ENCODE measurements at places on chromosomes 2 and 18.
A peak's percentile ranks its signal among the peaks of the same experiment; 100 is the strongest.

- DNase-seq = no peak
Measured at GRCh38 chr2:237162959-237163358, 77.3 kb downstream of the COPS8 start.

GRCh38 chr2:63488118-63488713, 100.1 kb downstream of the WDPCP start:
- DNase-seq = no peak

GRCh38 chr2:197324801-197325200, 14.2 kb upstream of the ANKRD44 start:
- no peak for DNase-seq

DNA sequence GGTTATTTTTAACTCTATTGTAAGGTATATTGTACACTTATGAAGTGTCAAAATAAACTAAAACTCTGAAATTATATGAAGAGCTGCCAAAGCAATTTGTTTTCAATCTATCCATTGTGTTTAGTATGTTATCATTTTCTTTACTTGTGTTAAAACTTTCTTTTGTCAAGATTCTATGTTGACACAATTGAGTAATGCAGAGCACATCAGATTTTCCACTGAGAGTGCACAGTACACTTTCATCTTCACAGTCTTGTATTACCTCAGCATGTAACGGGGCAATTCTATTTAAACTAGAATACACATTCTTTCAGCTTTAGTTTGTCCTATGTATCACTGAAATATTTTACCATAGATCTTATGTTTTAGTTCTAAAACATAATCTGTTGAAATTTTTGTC, 304.4 kb upstream of the ZC3H15 start:
- DNase-seq = no peak

DNA sequence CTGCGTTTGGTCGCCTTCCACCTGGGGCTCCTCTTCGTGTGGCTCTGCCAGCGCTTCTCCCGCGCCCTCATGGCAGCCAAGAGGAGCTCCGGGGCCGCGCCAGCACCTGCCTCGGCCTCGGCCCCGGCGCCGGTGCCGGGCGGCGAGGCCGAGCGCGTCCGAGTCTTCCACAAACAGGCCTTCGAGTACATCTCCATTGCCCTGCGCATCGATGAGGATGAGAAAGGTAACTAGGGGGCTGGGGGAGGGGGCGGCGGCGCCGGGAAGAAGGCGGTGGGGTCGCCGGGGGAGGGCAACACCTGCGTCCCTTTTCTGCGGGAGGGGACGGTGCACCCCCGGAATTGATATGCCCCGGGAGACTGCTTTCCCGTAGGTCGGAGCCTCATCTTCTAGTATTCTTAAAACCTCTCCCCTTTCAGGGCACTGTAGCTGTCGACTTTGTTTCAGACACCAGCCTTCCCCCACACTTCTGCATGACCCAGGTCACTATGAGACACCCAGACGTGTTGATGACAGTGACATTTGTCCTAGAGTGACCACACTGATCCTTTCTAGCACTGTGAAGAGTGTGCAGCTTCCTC, 755 bp downstream of the SPAST start:
- DNase-seq = no peak

- no peak for DNase-seq
Measured at GRCh38 chr2:160490733-160491685, 2.6 kb downstream of the RBMS1 start.

DNA sequence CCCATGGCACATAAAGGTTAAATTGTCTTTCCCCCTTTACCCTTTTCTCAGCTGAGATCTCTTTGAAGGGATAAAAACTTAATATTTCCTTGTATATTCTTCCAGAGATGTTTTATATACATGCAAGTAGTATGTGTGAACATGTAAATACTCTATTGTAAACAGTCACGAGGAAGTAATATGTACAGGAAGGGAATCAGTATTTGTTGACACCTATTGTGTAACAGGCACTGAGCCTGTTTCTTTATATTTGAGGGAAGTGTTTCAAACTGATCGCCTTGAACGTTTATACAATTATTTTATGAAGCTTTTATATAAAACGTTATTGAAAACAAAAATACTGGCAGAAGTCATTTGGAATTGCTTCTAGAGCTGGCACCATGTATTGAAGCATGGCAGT, 13.2 kb downstream of the RALBP1 start:
- no peak for DNase-seq

GRCh38 chr2:134232868-134233727, 20.8 kb upstream of the MGAT5 start:
- DNase-seq = no peak

GRCh38 chr2:18799397-18799796, 210.0 kb upstream of the NT5C1B start:
- no peak for DNase-seq

DNA sequence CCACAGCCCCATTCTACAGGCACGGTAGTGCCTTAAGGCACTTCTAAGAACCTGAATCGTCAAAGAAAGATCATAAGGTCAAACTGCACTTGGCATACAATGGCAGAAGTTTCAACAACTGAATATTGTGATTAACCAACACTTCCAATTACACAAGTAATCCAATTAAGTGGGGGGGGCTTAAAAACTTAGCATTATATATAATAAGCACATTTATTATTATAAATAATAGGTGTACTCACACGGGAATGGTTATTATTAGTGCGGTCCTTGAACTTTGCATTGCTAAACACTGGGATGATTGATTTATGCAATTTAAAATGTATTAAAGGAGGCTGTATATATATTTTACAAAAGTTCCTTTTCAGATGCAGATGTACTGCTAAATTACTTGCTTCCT, 7.6 kb downstream of the APCDD1 start:
- peak; percentile 99 for DNase-seq

DNA sequence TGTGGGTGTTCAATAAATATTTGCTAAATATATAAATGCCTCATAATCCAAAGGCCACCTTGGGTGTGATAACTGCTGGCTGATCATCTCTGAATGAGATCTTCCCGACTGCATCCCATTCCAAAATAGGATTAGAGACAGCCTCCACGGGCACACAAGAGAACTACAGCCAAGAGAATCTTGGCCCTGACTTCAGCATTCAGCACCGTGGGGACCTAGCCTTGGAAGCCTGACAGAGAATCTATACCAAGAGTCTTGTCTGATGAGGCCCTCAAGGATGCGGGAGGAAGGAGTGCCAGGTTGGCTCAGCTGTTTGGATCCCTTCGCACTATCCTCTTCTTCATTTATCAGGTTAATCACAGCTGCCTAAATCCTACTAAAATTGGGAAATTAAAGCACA, 85.8 kb downstream of the RBM43 start:
- no peak for DNase-seq

DNA sequence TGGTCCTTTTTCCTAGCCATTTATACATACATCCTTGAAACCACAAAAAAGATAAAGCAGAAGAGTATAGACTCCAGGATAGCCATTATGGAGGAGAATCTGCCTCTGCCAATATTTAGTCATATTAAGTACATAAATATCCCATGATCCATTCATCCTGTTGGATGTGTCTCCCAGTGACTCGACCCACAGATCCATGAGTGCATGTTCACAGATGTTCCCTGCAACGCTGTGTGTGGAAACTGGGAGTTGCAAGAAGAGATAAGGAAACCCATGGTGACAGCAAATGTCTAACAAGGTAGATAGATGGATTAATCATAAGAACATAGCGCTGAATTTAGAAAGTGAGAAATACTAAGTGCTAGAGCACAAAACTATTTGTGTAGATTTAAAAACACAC, 34.5 kb downstream of the STK39 start:
- no peak for DNase-seq

- no peak for DNase-seq
Measured at GRCh38 chr2:42052702-42053481, 5.1 kb downstream of the PKDCC start.

DNA sequence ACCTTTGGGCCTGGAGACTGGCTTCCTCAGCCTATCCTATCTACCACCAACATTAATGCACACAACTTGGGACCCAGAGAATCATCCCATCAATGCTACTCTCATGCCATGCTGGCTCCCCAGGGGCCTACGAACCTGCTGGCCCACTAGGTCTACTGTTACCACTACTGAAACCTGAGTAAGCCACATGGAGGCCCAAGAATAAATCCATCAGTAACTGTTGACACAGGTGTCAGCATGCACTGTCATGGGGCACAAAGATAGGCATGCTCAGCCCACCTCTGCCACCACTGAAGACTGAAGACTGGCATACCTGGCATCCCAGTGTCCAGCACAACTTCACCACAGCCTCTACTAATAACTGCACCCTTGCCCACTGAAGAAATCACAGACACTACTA, 71.1 kb upstream of the ACVR1C start:
- no peak for DNase-seq

DNA sequence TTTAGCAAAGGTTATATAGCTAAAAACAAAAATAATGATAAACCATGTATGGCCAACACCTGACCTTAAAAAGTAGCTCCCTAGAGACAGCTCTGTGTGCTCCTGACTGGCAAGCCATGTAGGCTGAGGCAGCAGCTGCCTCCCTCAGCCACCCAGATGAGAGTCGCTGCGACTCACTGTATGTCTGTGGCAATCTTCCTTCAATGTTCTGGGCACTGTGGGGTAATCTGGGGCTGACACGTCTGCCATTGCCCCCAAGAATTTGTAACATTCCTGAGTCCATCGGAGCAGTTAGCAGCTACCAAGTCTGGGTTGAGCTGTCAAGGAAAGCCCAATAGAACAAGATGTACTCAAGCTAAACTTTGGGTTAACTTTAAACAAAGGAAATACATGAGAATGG, 106.4 kb upstream of the DAPL1 start:
- DNase-seq = no peak

DNA sequence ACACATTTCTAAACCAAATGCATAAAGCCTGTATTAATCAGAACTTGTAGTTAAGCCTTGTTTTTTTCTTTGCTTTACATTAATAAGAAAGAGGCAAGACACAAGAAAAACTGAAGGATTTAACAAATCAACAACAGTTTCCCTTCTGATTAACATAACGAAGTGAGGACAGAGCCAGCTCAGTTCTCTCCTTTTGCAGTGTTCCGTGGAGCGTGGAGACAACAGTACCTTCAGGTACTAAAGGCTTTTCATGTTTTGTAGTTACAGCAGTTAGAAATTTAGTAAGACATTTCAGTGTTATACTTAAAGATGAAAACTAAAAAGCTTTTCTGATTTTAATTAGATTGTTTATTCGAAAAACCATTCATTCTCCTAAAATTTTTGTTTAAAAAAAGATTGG, 115.2 kb downstream of the FMNL2 start:
- no peak for DNase-seq

DNA sequence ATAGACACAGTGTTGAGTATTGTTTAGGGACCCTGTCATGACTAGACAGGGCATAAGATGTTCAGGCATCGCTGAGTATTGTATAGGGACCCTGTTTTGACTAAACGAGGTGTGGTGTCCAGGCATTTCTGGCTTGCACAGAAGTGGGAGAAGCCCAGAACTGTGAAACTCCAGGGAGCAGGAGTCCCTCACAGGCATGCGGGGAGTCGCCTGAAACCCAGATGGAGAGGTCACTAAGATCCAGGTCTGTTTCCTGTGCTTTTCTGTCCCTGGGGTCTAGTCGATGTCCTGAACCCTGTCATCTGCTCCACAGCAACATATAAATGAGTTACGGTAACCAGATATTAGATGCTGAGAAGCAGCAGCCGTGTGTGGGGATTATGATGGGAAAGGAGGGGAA, 469.0 kb upstream of the SALL3 start:
- no peak for DNase-seq

DNA sequence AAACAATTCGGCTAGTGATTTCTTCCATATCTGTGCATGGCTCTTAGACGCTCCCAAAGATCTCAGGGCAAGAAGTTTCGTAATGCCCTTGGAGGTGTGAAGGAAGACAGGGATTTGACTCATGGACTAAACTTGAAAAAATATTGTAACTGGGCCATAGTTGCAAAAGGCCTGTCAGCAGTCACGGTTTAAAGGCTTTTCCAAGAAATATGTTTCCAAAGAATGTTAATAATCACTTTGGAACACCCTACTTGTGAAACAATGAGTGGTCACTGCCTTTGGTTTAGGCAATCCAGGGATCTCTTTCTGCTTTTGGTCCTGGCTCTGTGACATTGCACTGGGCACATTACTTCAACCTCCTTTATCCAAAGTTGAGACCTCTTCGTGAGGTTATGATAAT, 102.5 kb upstream of the RASGRP3 start:
- DNase-seq = no peak

- DNase-seq = no peak
Measured at GRCh38 chr2:70779911-70780545, 10.4 kb downstream of the FIGLA start.

DNA sequence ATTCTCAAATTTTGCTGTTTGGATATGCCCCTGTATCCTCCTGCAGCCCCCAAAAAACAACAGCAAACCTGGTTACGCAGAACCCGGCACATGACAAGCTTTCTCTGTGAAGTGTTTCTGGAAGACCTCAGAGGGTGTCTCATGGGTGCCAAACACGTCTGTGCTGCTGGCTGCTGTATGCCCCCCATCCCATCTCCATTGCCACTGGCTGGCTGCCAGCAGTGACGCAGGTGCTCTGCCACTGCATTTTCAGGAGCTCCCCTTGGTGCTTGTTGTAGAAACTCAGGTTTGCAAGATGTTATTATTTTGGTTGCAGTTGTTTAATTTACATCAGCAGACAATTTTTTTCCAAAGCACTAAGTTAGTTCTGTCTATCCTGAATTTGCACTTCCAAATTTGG, 166.4 kb upstream of the FANCL start:
- no peak for DNase-seq

DNA sequence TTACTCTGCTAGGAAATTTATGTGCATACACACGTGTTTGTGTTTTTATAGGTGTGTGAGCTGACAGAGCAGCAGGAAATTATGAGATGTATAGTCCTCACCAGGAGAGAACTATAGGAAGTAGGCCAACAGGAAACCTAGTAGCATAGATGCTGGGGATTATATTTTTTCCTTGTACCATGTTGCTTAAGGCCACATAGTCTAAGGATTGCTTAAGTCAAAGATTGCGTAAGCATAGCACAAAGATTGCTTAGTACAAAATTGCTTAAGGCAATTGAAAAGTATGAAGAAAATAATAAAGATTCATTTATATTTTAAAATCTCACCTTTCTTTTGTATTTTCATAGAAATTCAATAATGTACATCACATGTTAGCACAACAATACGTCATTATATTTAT, 18.7 kb upstream of the CCDC102B start:
- DNase-seq = peak; percentile 96

DNA sequence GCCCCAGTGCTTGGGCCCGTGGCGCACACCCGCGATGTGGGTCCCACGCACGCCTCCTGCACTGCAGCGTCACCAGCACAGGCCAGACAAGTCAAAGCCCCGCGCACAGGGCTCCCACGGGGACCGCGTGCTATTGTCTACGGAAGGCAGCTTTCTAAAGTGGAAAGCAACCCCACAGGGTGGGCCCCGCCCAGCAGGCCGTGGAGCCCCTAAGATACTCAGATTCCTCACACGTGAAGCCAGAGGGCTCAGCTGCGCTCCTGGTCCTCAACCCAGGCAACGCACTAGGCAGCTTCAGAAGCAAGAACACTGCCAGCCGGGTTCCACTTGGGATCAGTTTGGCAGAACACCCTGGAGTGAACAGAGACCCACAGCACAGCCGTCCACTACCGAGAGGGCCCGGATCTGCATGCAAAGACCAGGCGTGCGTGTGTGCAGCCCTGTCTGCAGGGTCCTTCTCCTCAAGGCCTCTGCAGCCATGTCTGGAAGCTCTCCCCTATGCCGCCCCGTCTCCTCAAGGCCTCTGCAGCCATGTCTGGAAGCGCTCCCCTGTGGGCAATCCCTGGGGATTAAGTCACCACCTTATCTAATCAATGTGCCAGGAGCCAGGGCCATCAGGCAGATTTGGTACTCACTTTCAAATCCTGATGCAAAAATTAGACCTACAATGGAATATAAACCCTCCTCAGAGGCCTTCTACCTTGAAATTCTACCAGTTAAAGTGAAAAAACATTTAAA, 231.3 kb downstream of the HDAC4 start:
- no peak for DNase-seq

- DNase-seq = no peak
Measured at GRCh38 chr2:60512641-60513040, 40.8 kb downstream of the BCL11A start.

All from SK-N-MC (cell line).